GM12864 (cell line): ENCODE measurements at places on chromosomes 4 and X.
A peak's percentile ranks its signal among the peaks of the same experiment; 100 is the strongest.

DNA sequence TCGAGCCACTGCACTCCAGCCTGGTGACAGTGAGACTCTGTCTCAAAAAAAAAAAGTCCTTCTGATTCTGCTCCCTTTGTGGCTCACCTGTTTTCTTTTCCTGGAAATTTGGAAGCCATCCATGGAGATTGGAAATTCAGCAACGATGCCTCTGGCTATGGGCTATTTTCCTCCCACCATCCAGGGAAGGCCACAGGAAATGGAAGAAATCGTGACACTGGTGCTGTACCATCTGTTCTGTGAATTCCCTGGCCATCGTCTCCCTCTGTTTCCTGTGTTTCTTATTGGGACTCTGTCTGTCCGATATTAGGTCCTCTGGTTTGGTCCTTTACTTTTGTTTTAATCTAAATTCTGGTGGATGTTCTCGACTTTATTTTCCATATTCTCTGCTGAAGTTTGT is 29.4 kb upstream of the ADRA2C start:
- no peak for DNase-seq

DNA sequence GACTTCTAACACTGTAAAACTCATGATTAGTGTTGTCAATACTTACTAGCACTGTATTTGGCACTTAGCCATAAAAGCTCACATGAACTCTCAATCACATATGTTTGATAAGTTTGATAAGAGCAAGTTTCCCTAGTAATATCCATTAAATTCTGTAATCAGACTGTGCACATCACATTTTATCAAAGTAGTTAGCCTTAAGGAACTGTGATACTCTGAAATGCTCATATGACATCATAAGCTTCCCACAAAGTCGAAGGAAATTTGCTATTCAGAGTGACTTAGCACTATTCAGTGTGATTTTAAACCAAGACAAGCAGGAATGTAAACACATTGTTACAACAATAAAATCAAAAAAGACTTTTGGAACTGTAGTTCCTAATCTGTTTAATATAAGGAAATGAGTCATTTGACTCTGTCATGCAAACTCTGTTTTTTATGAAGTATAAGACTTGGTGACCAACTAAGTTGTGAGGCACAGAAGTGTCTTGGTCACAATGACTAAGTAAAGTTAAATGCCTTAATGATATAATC is 6.7 kb downstream of the SLC7A11 start:
- DNase-seq, result no peak

DNA sequence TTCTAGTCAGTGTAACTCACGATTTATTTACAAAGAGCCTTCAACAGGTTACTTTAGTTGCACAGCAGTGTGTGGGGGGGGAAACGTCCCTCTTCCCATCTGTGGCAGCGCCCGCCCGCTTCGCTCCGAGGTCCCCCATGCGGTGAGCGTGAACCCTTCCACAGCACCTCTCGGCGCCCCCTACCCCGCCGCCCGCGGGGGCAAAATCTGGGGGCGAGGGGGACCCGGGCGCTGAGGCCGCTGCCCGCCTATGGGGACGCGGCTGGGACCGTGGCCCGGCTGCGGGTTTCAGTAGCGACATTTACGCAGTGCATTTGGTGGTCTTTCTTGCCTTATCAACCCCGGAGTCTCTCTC is 6.4 kb downstream of the NKX6-1 start:
- no peak for DNase-seq

- no peak for DNase-seq
Measured at GRCh38 chrX:131577999-131578734, 34.3 kb downstream of the OR13H1 start.

GRCh38 chr4:163121689-163122088 is 45.0 kb downstream of the NAF1 start:
- no peak for DNase-seq

DNA sequence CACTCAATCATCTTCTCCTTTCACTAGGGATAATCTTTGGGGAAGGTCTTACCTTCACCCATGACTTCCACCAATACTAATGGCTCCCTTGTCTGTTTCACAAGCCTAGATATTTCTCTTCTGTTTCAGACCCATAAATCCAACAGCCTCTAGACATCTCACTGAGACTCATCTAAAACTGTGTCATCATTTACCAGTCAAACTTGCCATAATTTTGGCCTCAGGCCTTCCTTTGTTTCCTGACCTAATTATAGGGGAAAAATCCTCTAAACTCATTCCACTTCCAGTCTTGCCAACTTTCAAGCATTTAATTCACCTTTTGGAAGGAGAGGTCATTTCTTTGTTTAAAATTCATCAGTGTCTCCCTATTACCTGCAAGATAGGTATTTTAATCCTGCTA is 181.0 kb upstream of the CNKSR2 start:
- no peak for DNase-seq

- DNase-seq, result peak; percentile 19
Measured at GRCh38 chrX:155997436-155997835, at the start of gene IL9R. IL9R (plus strand) TSS chrX:155997696; CDS start chrX:155997760, 64 bp downstream.

GRCh38 chr4:70583952-70584834 is 7.9 kb upstream of the AMBN start:
- DNase-seq, result no peak

DNA sequence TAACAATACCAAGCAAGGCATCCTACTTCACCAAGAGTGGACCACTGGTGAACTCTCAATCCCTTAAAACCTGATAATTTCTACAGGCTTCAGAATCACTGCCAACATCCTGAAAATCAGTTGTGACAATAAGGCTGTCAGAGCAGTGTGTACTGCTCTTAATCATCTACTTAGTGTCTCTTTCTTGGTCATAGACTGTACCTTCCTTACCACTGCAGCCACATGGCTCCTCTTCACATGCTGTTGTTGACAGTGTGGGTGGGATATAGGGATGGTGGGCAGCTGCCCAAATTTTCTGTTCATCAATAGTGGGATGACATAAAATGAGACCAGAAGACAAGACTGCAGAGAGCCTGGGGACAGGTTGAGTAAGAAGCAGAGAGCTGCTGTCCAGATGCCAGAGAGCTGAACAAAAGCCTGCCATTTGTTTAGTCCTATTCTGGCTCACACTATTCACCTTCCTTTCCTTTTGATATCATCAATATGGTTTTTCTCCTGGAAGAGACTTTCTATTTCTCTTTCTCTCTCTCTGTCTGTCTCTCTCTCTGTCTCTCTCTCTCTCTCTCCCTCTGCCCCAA is 178.9 kb downstream of the MGST2 start:
- DNase-seq, result no peak

DNA sequence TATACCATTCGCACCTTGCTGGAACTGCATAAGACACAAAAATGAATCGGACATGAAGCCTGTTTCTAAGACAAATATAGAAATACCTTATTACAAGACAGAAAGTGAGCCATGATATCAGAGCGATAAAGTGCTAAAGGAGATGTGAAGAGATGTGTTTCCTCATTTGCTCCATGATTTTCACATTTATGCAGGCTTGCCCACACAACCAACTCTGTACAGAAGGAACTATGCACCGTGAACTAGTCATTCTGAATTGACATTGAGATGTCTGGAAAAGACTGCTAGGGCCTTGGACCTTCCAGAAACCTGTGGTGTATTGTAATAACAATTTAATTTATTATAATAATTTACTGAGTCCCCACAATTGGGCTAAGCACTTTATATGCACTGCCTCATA is 38.6 kb upstream of the TXK start:
- DNase-seq, result no peak

- no peak for DNase-seq
Measured at GRCh38 chrX:31658360-31658759, 586.5 kb upstream of the FTHL17 start.

DNA sequence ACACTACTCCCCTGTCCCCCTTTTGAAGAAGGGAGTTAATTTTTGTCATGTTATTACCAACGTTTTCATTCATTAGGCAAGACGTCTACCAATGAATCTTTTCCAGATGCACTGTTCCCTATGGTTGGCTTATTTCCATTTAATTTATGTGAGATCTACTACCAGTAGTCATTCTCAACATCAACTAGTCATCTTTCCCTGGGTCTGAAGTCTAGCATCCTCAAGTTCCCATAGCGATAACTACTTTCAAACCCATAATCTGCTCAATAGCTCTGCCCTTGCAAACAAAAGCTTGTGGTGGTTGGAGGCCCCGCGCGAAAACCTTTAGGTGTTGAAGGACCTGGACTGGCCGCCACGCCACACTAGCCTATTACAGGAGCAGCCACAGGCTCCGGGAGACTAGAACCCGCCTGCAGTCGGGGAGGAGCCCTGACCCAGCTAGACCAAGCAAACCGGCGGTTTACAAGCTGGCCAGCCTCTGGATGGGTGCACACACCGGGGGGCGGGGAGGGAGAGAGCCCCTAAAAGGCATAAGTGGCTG is 746 bp downstream of the PPAT start:
- no peak for DNase-seq

DNA sequence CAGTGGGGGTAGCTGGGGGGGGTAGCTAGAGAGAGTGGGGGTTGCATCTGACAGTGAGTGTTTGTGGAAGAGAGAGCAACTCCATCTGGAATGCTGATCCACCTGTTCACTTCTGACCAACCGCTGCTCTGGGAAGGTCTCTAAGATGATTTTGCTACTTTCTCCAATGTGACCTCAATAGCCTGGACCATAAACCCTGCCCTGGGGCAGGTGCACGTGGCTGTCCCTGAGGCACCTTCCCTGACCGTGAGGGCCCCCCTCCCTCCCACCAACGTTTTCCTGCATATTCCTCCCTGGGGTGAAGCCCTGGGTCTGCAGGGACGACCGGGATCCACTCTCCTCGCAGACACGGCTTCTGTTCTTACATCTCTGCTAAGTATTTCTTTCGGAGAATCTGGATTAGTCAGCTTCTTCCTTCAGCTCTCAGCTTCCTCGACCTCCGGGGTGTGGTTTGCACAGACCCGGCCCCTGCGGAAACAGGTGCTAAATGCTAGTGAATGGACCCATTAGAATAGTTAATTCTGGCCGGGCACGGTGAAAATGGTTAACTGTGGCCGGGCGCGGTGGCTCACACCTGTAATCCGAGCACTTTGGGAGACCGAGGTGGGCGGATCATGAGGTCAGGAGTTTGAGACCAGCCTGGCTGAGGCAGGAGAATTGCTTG is 21.4 kb upstream of the PLCXD1 start:
- no peak for DNase-seq

DNA sequence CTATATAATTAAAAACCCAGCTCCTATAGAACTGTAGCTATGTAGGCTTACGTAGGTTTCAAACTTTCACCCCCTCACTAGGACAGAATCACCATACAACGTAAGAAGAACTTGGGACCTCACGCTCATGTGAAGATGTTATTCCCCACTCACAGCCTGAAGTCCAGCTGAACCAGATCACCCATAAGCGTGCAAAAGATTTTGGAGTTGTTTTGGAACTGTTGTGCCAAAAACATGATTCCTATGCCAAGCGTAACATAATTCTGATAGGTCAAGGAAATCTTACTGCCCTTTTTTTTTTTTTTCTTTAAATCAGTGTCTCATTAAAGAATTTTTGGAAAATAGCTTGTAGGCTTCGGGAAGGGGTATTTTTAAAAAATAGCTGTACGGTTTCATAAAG is 57.0 kb downstream of the LCORL start:
- DNase-seq, result no peak

- no peak for DNase-seq
Measured at GRCh38 chr4:24933684-24934275, 20.9 kb upstream of the CCDC149 start.

- DNase-seq, result no peak
Measured at GRCh38 chrX:111319451-111319850, 49.2 kb upstream of the CAPN6 start.

GRCh38 chr4:148642907-148643306 is 200.7 kb upstream of the NR3C2 start:
- DNase-seq, result no peak

DNA sequence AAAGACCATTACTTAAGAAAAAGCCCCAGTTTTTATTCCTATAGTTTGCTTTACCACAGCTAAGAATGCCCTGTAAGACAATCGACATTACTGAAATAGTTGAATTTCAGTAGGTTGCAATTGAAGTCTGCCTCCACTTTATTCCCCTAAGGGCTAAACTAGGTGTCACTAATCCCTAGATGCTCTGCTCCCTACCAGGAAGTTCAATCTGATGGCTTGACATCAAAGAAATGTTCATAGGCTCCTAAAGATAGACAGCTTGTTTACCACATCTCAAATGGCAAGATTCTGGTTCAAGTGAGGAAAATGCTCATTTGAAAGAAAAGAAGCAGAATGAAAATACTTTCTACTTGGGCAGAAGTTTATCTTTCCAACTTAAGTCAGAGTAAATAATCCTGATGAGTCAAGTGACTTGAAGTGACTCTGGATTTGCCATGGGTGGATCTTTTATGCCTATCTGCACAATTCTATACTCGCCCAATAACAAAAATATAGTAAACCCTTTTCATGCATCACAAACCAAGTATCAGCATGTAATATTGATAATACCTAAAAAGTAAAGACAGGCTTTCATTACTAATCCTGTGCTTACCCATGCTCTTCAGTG is 117.2 kb downstream of the SH3RF1 start:
- DNase-seq, result no peak

- DNase-seq, result peak; percentile 89
Measured at GRCh38 chr4:40205259-40206198, 8.7 kb downstream of the RHOH start.

- no peak for DNase-seq
Measured at GRCh38 chr4:3523628-3524221, 8.5 kb downstream of the LRPAP1 start.
